ENCODE measurements at places on chromosomes 5 and 9. TPM values are rescaled to one million over a fixed set of nuclear protein-coding genes. Genes with fewer than 3 reads are reported as not detected.
A peak's percentile ranks its signal among the peaks of the same experiment; 100 is the strongest.

- DNase-seq: no peak
Observed at GRCh38 chr9:129596541-129597331, 24.2 kb downstream of the C9orf50 start.

- DNase-seq: no peak
Observed at GRCh38 chr9:12819436-12820185, 44.8 kb downstream of the LURAP1L start.

DNA sequence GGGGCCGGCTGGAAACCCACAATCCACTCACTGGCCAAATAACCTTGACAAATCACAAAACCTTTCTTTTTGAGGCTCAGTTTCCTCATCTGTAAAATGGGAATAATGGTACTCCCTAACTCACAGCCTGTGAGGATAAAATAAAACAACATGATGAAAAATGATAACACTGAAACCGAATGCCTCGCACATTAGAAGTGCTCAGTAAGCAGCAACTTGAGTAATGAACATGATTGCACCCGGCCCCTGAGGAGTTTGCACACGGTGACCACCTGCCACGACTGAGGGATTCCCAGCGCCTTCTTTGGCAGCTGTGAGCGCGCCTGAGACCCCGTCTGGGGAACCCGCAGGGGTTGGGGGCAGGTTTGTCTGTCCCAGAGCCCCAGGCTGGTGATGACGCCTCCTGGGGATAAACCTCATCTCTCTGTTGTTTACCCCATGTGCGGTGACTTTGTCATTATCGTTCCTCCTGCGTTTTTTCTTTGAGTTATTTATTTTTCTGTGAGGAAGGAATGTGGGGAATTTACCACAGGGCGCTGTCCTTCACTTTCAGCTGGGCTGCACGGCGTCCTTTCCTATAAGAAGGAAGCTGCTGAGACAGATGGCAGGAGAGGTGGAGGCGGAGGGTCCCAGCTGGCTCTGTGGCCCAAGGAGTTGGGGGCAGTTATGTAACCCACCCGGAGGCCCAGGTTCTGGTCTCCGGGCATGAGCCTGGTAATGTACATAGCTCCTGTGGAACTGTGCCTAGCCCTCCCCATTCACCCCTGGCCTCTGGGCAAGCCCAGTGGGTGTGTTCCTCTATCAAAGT is 3.0 kb upstream of the SYNPO start:
- peak; percentile 79 for DNase-seq

- DNase-seq: no peak
Observed at GRCh38 chr9:123234853-123235252, 33.5 kb downstream of the STRBP start.

GRCh38 chr5:144644317-144644716 is 473.6 kb downstream of the KCTD16 start:
- DNase-seq: no peak

MCIDAS gene
- total RNA-seq: 3.6 TPM

DDX46 gene
- 35.8 TPM for total RNA-seq

HIGD2A gene
- 187 TPM for total RNA-seq

GRHPR gene
- 94.9 TPM for total RNA-seq

DNA sequence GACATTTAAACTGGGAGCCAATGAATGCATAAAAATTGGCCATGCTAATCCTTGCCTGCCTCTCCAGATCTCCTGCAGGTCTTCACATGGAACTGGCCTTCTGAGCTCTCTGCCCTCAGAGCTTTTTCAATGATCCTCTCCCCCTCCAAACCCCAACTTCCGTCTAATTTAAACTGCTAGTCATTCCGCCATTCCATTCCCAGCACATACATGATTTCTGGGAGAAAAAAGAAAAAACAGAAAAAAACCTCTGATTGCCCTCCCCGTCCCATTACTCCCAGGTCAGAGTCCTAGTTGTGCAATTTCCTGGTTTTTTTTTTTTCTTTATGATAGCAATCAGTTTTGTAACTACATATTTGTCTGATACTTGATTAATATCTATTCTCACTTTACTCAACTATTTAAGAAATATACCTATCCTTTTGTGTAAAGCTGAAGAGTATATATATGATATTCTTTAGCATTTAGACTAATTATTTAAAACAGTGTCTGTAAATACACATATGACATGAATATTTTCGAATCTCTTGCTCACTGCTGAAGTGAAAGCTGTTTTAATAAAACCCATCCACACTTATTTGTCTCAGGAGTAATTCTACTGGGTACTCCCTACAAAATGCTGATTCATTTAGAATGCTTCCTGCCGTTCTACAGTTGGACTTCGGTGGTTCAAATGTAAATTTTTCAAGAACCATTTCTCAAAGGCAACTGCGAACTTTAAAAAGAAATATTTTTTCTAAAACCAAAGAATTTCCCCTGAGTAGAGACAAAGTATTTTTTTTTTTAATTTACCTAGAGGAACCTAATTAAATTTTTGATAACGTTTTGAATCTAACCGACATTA is 1.6 kb downstream of the HINT1 start:
- peak; percentile 21 for DNase-seq

- DNase-seq: no peak
Observed at GRCh38 chr9:89808756-89809181, 204.0 kb downstream of the GADD45G start.

DNA sequence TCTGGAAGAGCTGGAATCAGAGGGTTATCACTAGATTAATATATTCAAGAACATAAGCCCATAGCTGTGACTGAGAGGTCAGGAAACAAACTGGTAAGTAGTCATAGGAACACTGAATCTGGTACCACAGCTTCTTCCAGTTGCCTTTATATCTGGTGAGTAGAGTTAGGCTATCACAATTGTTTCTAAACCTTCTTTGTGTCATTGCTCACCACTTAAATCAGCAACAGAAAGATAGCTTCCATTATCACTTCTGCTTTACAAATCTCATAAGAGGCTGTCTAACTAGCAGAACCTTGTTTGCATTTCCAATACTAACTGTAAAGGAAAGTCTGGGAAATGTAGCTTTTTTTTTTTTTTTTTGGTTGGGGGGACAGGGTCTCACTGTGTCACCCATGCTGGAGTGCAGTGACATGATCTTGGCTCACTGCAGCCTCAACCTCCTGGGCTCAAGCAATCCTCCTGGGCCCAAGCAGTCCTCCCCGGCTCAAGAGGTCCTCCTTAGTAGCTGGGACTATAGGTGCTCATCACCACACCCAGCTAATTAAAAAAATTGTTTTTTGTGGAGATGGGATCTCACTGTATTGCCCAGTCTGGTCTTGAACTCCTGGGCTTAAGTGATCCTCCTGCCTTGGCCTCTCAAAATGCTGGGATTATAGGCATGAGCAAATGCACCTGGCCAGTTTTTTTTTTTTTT is 22.0 kb downstream of the CDC42SE2 start:
- no peak for DNase-seq
